ENCODE measurements at places on chromosomes 2 and 18.
A peak's percentile ranks its signal among the peaks of the same experiment; 100 is the strongest.

- no peak for DNase-seq
Measured at GRCh38 chr2:7950035-7950612, 731.7 kb upstream of the ID2 start.

DNA sequence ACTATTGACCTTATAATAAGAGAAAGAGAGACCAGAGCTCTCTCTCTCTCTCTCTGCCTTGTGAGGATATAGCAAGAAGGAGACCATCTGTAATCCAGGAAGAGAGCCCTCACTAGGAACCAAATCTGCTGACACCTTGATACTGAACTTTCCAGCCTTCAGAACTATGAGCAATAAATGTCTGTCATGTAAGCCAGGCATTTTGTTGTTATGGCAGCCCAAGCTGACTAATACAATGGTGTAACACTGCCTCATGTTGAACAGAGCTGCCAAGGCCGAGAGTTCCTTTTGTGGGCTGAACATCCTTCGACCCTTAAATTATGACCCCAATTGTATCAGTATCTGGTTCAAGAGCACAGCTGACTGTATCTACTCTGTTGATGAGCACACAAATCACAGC, 108.0 kb downstream of the LRRC30 start:
- DNase-seq: no peak

GRCh38 chr2:118539290-118539689, 308.2 kb downstream of the EN1 start:
- DNase-seq: no peak

DNA sequence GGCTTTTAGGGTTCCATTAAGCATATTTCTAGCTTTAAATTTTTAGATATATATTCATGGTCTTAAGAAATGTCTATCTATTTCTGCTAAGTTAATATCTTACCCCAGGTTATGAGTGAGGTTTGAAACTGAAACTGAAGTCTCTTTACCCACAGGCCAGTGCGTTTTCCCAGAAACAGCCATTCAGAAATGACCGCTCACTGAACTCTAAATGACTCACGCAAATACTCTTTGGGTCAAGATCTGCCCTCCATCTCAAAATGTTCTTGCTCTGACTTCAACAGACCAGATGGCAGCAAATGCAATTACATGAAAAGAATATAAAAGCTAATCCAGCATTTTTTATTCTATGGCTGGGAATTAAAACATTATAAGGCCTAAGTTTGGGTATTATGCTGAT, 315.2 kb downstream of the TDRD15 start:
- DNase-seq: no peak

GRCh38 chr2:139769633-139770032, 989.4 kb upstream of the NXPH2 start:
- DNase-seq: no peak

DNA sequence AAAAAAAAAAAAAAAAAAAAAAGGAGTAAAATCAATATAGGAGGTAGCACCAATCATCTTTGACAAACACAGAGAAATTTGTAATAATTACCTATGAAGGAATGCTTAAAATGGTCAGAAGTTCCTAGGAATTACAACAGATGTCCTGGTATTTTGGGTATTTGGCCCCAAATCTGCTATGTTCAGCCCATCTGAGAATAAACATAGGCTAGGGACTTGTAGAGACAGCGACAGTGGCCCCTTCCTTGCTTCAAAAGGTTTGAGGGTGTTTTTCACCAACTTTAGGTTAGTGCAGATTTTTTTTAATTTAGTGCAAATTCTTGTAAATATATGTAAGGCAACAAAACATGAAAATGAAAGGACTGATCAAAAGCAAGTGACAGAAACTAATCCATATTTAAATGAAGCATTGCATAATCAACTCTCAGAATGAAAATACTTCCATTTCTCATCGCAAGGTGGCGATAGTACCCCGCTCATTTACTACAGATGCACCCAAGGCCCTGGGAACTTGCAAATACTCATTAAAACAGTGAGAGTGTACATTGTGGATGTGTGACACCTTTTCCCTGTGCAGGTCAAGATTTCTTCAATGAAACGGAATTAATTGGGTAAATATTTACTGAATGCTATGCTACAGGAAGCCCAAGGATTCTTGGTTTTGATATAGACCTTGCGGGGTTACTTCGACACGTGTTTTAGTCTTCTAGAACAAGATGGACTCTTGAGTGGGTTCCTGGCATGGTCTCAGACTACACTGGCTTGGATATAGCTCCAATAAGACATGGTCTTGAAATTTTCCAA, 44.6 kb downstream of the FAM124B start:
- DNase-seq: peak; percentile 50

DNA sequence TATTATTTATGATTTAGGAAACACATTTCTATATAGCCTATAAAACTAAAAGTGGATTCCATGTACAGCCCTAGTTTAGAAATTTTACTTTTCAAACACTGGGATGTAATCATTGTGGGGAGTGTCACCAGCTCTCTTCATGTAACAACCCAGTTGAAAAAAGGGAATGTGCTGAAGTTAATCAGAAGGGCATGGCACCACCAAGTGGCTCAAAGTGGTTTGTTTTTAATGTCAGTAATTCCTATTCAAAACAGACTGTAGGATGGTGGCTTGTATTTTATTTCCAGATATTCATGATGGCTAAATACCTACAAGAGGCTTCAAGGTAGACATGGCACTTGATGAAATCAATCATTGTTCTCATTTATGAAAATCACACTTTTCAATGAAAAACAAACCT, 58.1 kb upstream of the TMEM182 start:
- no peak for DNase-seq

DNA sequence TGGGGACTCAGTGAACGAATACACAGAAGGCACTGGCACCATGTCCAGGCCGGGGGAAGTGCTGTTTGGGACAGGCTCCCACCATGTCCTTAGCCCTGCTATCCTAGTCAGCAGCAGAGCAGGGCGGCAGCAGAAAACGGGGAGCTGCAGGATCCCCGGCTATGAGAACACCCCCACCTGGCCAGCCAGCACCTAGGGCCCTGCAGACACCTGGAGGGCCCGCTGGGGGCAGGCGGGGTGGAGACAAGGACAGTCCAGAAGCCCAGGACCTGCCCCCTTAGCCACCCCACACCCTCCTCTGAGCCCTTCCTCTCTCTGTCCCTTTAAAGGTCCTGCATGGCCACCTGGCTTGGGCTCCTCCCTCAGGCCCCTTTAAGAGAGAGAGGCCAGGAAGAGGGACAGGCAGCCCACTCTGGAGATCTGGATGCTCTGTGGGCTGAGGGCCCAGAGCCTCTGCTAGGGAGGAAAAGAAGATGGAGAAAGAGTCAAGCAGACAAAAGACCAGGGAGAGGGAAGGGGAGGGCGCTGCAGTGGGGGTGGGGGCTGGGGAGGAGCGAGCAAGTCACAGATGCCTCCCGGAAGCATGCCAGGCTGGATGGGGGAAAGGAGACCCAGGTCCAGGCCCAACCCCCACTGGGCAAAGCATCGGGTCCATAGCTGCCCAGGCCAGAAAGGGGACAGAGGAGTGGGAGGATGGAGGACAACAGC, 48.6 kb downstream of the BIN1 start:
- DNase-seq: no peak

DNA sequence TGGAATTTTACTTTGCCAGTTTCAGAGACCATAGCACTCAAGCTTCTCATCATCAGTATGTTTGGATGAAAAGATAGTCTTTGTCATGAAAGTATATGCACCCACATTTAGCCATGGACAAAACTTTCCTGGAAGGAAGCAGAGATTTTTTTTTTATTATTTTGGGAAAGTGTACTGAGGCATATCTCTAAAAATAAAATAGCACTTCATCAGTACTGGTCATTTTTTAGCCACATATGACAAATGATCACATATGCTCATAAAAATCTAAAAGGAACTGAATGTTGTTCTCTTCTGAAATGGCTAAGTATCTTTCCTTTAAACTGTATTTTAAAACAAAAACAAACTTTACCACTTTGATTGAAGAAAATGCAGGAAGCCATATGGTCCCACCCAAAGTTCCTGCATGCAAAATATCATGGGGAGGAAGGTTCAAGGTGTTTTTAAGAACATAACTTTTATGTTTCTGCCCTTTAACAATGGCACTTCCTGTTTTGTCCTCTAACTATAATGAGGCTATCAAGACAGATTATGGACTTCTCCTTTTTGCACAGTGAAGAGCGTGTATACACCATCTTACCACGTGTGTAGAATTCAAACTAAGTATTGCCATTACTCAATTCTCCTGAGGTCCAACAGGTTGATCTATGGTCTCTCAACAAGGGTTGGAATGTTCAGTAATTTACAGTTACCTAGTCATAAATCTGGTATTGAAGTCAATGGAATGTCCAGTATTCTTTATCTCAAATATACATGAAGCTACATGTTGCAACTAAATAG, 77.1 kb upstream of the SLC39A10 start:
- DNase-seq: no peak

DNA sequence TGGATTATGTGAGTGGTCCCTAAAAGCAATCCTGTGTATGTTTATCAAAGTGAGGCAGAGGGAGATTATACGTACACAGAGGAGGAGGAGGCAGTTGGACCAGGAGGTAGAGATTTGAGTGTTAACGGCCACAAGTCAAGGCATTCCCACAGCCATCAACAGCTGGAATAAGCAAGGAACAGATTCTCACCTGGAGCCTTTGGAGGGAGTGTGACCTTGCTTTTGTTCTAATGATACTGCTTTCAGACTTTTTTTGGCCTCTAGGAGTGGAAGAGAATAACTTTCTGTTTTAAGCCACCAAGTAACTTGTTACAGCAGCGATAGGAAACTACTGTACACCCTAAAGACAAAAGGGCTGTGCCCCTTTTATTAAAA, 18.1 kb downstream of the LCLAT1 start:
- no peak for DNase-seq

GRCh38 chr2:240567872-240568677, at the start of gene RNPEPL1:
Gene RNPEPL1, plus strand, starts transcription at chr2:240568484. Its CDS starts 103 bp downstream, at chr2:240568587.
- DNase-seq: peak; percentile 64

GRCh38 chr2:239015218-239015900, 167.5 kb downstream of the TWIST2 start:
- DNase-seq: no peak

DNA sequence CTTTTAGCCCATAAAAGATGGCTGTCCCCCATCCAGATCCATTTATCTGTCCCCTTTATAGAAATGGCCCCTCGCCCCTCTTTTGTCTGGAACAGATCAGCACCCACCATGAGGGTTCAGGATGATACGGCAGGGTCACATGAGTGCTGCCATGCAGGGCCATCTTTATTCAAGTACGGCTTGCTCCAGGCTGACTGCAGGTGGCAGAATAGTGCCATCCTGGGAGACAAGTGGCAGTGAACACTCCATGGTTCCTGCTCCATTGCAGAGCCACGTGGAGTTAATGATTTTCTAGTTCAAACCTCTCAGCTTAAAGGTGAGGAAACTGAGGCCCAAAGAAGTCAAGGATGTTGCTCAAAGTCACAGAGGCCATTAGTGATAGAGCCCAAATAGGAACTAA, 180.6 kb downstream of the CLIP4 start:
- no peak for DNase-seq

GRCh38 chr2:225076125-225076524, 33.9 kb upstream of the DOCK10 start:
- DNase-seq: no peak

DNA sequence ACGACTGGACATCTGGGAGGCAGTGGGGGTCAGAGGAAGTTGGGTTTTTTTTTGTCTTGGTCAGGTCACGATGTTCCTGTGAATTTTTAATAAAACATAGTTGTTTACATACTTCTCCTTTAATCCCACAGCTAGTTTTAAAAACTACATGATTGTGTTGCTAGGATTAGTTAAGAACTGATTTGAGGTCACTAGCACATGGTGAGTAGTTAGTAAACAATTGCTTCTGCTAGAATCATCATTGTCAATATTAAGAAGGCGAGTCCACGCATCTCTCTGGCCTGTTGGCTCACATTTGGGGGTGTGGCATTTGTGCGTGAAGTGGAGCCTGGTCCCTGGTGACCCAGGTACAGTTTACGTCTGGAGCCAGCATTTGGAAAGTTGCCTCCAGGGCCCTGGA, 59.4 kb downstream of the AGAP1 start:
- no peak for DNase-seq

DNA sequence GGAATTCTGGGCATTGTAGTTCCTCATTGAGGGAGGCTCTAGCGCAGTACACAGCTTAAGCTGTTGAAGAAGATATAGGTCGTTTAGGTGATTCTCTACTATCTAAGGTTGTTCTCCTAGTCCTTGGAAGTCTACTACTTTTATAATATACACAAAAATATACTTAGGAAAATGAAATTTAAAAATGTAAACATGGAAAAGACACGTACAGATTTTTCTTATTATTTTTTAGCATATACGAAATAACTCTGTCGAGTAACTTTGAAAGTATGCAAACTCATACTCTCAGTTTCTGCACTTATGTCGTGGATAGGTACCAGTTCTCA, 272 bp upstream of the FASTKD1 start:
- no peak for DNase-seq

- DNase-seq: no peak
Measured at GRCh38 chr18:9766076-9766481, 58.0 kb downstream of the RAB31 start.

- DNase-seq: no peak
Measured at GRCh38 chr2:86416146-86416545, 25.0 kb upstream of the KDM3A start.

- DNase-seq: no peak
Measured at GRCh38 chr18:32918692-32919250, 145.9 kb upstream of the KLHL14 start.

- no peak for DNase-seq
Measured at GRCh38 chr2:185823773-185824172, 85.2 kb downstream of the FSIP2 start.

DNA sequence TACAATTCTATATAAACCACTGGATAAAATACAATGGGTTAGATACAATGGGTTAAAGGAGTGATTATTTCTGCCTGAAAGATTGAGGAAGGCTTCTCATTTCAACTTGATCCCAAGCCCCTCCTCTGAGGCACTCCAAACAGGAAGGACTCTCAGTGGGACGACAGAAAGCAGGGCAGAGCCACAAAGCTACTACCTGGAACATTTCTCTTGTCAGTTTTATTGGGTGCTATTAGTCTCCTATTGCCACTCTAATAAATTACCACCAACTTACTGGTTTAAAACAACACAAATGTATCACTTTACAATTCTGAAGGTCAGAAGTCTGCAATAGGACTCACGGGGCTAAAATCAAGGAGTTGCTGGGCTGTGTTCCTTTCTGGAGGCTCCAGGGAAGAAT, 146.7 kb downstream of the MREG start:
- no peak for DNase-seq

DNA sequence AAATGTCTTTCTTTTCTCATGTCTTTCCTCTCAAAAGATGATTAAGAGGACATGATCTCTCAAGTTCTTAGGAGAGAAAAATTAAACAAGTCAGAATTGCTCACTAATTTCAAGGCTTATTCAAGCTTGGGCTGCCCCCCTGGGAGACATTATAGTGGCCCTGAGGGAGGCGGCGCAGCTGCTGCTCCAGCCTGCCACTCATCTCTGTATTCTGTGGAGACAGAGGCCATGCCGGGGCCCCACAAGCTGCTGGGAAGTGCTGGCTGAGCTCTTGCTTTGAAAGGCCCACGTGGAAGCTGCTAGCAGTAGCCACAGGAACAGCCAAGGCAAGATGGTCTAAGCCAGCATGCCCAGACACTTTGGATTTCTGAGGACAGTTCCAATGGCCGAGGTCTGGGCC, 267.4 kb downstream of the LNPK start:
- DNase-seq: no peak

GRCh38 chr2:113169586-113169985, 4.2 kb upstream of the PSD4 start:
- no peak for DNase-seq

GRCh38 chr18:9823805-9824473, 61.8 kb upstream of the TXNDC2 start:
- DNase-seq: no peak

- no peak for DNase-seq
Measured at GRCh38 chr2:197514754-197515153, 1.1 kb upstream of the MOB4 start.

GRCh38 chr2:30958918-30959265, 151.6 kb upstream of the CAPN13 start:
- no peak for DNase-seq

Measured in activated CD4-positive, CD25-positive, alpha-beta regulatory T cell treated with anti-CD3 and anti-CD28 coated beads, Interleukin-2, amount 50 U/mL, for 72 hours (primary cell).